ENCODE measurements at places on chromosomes 3 and 15.
A peak's percentile ranks its signal among the peaks of the same experiment; 100 is the strongest.

- no peak for DNase-seq
These were observed 42.0 kb upstream of the CTDSPL2 start for GRCh38 chr15:44385344-44385942.

- no peak for DNase-seq
These were observed 10.9 kb upstream of the GJD2 start for GRCh38 chr15:34765741-34766140.

GRCh38 chr3:101036213-101036618 is 43.0 kb upstream of the ABI3BP start:
- DNase-seq = peak; percentile 97

DNA sequence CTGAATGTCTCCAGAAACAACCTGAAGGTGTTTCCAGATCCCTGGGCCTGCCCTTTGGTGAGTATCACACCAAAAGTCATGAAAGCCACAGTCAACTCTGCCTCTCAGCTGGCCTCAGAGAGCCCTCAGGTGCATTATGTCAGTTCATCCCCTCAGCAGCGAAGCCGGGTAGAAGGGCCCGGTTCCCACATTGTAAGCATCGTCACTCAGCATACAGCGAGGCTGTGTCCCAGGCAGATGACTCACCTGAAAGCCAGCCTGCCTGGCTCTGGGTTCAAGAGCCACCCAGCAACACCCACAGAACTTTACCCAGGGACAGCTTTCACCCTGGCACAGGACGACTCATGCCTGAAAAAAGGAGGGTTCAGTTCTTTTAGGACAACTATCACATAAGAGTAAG is 91.6 kb downstream of the LRRK1 start:
- DNase-seq = no peak

DNA sequence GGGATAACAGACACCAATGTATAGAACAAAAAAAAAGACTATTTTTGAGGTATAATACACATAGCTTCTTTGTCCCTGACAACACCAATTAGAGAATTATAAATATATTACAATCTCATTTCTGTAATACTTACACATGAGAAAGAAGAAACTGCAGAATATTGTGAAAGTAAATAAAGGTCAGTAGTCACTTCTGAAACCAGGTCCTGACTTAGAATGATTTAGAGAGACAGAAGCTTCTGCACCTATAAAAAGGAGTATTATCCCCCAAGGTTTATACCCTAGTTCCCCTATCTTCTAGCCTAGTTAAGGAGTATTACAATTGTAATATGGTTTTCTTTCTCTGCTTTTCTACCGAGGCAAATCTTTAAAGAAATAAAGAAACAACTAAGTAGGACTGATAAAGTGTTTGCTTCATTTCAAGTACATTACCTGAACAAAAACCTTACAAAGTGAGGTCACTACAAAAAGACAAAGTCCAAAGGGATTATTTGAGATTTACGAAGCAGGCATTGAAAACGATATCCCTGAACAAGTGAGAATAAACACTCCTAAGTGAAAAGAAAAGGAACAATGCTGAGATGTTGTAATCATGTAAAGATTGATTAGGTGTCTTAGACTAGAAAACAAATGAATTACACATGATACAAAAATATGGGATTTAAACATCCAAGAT is 103.0 kb downstream of the GBE1 start:
- no peak for DNase-seq

DNA sequence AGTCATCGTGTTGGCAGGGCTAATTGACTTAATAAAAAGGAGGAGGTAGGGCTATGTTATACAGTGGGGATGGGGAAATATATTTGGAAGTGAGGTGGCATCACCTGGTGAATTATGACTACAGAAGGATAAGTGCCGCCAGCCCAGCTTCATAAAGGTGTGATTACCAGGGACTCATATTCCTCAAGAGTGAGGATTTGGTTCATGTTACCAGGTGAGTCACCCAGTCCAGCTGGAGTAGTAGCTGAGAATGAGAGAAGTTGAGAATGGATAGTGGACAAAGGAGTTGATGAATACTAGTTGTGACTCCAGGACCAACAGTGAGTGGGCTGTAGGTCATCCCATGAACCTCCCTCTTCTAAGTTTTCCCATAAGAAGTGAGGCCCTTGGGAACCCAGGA is 143.0 kb upstream of the GALNT15 start:
- DNase-seq = no peak

DNA sequence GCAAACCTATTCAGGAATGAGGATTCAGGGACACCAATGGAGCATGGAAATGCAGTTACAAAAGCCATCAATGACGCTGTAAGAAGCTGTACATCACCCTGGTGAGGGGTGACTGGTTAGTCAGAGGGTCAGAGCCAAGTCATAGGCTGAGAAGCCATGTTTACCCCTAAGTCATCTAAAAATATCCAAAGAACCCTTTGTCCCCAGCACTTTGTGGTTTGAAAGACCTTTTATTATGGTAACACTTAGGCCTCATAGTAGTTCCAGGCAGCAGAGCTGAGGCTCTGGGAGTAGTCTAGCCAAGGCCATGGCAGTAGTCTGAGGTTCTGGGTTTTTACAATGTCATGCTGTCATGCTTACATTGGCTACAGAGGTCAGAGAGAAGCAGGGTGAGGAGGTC is 131.2 kb downstream of the CTNNB1 start:
- no peak for DNase-seq

GRCh38 chr15:80404057-80404760 is at the start of gene ARNT2:
Gene ARNT2 (plus strand): TSS chr15:80404382. CDS start chr15:80404516, 134 bp downstream.
- DNase-seq = no peak
